MCF 10A (cell line): ENCODE measurements at places on chromosomes 1 and 21. TPM values are rescaled to one million over a fixed set of nuclear protein-coding genes. Genes with fewer than 3 reads are reported as not detected.

The PNRC2 gene
- total RNA-seq: 103 and 115 TPM in 2 replicates

The LRRC41 gene
- total RNA-seq: 92.6 and 105 TPM in 2 replicates

The ZNF695 gene
- total RNA-seq: 8.7 and 13.8 TPM in 2 replicates

The NCSTN gene
- total RNA-seq: 125 and 129 TPM in 2 replicates

The SH2D1B gene
- total RNA-seq: not detected in 2 replicates

The LCE1E gene
- 1.3 and 1.9 TPM in 2 replicates for total RNA-seq

The BMP8B gene
- 0.21 and 0.52 TPM in 2 replicates for total RNA-seq
